Activated naive CD4-positive, alpha-beta T cell treated with anti-CD3 and anti-CD28 coated beads, Interleukin-2, amount 10 ng/mL, durations not matched to agents 5 hours and 36 hours (primary cell): ENCODE measurements at places on chromosomes 4 and X. TPM values are rescaled to one million over a fixed set of nuclear protein-coding genes. Genes with fewer than 3 reads are reported as not detected.

KLB gene
- total RNA-seq: not detected

NEK1 gene
- total RNA-seq: 15.2 TPM

TEX13D gene
- total RNA-seq: not detected

ANK2 gene
- 0.05 TPM for total RNA-seq

HOPX gene
- 40.7 TPM for total RNA-seq
